ENCODE measurements at places on chromosomes 16 and 17. TPM values are rescaled to one million over a fixed set of nuclear protein-coding genes. Genes with fewer than 3 reads are reported as not detected.
A peak's percentile ranks its signal among the peaks of the same experiment; 100 is the strongest.

Gene SLC5A2
- total RNA-seq = 1.9 TPM

Gene AOC3
- 1.6 TPM for total RNA-seq

Gene CENPV
- 25.4 TPM for total RNA-seq

DNA sequence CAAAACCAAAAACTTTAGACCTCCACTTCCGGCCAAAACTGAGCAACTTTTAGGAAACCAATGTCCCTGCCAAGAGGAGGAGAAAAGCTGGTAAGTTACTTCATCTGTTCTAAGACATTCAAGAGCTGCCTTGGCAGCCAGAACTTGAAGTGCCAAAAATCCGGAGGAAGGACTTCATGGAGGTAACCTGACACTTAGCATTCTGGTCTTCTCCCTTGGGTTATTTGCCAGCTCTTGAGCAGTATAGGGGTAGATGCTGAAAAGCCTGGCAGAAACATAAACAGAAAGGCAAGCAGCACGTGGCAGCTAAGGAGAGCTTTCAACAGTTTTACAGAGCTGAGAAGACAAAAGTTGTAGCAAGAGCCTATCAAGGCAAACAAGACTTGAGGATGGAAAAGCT lies 53.2 kb downstream of the CDYL2 start:
- ATAC-seq = no peak

GRCh38 chr17:8079291-8080207 lies 8.0 kb downstream of the ALOX12B start:
- ATAC-seq = peak; percentile 90

DNA sequence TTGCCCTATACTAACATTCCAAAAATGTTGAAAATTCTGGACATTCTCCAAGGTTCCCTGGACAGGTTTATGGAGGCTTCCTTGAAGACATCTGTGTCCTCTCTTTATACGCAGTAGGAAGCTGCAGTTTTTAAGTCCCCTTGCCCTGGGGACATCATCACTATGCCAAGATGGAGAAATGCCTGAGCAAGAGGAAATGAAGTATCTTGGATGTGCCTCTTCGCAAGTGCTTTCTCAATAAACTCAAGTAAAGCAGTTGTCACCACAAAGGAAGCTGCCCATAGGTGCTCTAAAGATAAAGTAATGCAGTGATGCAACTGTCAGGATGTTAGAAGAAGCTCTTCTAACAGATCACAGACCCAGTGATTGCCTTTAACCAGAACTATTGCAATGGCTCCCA lies 71.0 kb downstream of the CDYL2 start:
- ATAC-seq = no peak

DNA sequence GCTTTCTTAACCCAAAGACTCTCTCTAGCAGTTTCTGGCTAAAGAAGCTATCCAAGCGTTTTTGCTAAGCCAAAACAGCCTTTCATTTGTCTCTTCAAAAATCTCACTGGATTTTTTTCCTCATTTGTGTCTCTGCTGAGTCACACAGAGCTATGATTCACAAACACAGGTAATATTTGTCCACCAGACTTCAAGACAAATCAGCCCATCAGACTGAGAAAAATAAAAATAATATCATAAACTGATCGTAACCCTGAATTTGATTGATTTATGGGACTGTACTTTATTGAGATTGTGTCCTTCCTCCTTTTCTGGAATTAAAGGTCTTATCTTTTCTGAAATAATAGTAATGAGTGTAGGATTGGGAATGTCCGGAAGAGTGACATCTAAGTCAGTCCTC lies 25.8 kb downstream of the TRIM16 start:
- no peak for ATAC-seq
